ENCODE measurements at places on chromosomes 2 and 18.

DNA sequence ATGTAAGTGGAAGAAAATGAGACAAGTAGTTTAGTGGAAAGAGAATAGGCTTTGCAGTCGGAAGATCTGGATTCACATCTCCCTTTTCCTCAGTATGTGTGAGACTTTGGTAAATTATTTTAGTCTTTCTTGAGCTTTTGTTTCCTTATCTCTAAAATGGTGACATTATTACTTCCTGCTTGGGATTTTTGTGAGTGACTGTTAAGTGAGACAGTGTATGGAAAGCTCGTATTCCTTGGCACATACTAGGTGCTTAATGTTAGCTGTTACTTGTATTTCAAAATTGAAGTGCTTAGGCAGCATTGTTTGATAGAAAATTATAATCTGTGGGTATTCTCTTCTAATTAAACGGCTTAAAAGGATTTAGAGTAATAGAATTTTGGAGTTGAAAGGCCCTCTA lies 2.0 kb downstream of the ZNF638 start:
- no peak for DNase-seq

DNA sequence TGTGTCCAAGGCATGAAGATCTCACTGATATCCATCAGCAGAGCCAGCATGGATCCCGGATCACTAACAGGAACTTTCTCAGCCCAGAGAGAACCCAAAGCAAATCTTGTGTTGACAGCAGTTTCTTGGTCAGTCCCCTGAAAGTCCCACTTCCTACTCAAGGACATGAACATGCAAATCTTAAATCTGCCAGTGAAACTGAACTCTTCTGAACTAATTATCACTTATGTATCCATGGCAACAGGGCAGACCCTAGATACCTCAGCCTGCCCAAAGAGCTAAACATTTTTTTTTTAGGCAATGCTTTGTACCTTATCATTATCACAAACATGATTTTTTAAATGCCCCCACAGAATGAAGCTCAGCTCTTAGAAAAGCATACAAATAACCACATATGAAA lies 127.8 kb upstream of the DDX18 start:
- no peak for DNase-seq

GRCh38 chr2:12948961-12949353 lies 232.2 kb downstream of the TRIB2 start:
- DNase-seq: no peak

- no peak for DNase-seq
Measured at GRCh38 chr18:6728809-6729246, 688 bp upstream of the ARHGAP28 start.

DNA sequence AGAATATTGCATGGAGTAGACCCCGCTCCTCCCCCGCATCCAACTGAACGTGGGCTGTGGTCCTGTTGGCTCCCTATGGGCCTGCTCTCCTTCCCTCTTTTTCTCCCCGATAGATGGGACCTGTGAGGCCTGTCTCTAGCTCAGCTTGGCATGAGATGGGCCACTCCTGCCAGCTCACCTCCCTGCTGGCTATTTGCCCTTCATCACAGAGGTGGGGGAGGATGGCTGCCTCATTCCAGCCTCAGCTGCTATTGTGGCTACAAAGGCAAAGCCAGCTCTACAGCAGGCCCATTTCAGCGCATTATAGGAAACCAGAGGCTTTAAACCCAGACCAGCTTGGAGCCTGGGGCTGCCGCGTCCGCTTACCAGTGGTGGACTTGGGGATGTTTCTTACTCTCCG lies 313.9 kb downstream of the GBX2 start:
- no peak for DNase-seq

DNA sequence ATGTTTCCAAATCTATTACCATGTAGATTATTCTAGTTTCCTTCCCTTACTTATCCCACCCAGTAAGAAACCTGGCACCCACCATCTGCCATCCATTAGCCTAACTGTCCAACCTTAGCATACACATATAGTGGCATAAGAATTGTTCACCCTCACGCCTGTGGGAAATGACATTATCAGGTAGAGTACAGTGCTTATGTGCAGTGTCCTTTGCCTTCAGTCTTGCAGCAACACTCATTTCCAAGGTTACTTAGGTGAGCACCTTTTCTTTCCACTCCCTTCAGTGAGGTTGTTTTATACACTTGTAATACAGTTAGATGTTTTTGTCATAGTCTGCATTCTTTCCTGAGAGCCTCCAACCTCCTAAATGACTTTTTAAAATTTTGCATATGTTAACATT lies 18.1 kb downstream of the AQP12B start:
- no peak for DNase-seq

GRCh38 chr2:167293172-167293781 lies 405.0 kb downstream of the XIRP2 start:
- DNase-seq: no peak

DNA sequence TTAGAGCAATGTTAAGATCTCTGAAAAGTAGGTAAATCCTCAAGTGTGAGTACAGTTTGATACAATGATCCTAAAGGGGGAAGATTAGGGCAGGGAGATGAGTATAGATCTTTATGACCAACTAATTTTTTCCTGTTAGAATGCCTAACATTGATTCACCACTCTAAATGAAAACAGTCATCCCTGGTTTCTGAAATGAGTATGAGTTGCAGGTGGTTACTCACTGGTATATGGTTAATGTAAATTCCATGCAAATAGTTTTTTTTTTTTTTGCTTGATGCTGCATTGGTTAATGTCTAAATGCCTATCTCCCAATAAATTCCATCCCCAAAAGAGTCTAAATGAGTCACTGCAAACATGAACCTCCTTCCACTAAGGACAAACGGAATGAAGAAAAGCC lies 55.0 kb upstream of the SERPINB2 start:
- peak; percentile 88 for DNase-seq

- DNase-seq: peak; percentile 39
Measured at GRCh38 chr2:9199716-9200632, 6.6 kb upstream of the ASAP2 start.

GRCh38 chr2:190695739-190696138 lies 46.9 kb downstream of the NAB1 start:
- no peak for DNase-seq

- no peak for DNase-seq
Measured at GRCh38 chr2:20650877-20651730, at the start of gene HS1BP3. TSS of gene HS1BP3 (minus strand) at chr2:20651098. CDS start at chr2:20651063, 35 bp downstream.

- no peak for DNase-seq
Measured at GRCh38 chr2:188622601-188623260, 331.1 kb downstream of the GULP1 start.

DNA sequence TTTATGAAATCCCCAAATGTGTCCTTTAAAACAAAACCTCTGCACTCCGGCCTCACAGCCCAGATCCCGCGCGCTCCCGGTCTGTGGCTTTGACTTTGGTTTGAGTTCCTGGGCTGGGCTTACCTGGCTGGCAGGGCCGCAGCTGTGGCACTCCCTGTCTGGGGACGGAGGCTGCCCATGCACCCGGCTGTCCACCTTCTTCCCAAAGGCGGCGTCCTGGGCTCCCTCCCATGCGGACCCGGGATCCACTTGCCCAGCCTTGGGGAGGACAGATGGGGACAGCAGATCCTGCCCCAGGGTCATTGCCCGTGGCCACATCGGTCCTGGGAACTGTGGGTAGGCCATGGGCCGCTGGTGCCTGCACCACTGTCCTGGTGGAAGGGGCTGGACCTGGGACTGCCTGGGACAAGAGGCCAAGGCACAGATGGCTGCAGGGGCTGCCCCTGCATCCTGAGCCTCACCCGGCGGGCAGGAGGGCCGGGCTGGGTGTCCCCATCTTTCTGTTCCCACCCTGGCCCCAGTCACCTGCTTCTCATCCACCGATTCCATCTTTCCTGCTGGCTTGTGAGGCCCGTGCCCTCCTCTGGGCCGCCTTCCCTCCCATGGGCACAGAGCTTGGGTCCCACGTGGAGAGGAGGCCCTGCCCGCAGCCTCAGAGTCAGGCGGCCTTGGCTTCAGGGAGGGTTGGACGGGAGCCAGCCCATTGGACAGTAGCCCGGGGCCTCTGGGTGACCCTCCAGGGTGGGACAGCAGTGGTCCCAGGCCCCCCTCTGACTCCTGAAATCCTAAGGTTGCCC lies 27.7 kb downstream of the NFATC1 start:
- no peak for DNase-seq

GRCh38 chr18:24157855-24158254 lies 19.0 kb downstream of the CABYR start:
- no peak for DNase-seq

GRCh38 chr2:157337978-157338377 lies 12.4 kb upstream of the ERMN start:
- no peak for DNase-seq

- DNase-seq: no peak
Measured at GRCh38 chr2:19651466-19651865, 250.3 kb downstream of the TTC32 start.

DNA sequence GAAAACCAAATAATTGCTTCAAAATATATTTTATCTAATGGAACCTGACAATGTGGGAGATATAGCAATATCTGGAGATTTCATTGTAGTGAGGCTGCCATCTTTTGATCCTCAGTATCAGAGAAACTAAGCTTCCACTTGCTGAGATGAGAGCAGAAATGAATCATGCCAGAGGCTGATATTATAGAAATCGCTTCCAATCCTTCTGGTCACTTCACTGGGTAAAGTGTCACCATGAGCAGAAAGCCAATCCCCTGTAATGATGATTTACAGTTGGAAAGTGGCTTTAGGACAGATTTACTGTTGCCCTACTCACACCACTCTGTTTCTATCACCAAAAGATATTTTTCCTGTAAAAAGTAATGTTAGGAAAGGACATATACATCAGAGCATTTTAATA lies 365.0 kb upstream of the VRK2 start:
- no peak for DNase-seq

DNA sequence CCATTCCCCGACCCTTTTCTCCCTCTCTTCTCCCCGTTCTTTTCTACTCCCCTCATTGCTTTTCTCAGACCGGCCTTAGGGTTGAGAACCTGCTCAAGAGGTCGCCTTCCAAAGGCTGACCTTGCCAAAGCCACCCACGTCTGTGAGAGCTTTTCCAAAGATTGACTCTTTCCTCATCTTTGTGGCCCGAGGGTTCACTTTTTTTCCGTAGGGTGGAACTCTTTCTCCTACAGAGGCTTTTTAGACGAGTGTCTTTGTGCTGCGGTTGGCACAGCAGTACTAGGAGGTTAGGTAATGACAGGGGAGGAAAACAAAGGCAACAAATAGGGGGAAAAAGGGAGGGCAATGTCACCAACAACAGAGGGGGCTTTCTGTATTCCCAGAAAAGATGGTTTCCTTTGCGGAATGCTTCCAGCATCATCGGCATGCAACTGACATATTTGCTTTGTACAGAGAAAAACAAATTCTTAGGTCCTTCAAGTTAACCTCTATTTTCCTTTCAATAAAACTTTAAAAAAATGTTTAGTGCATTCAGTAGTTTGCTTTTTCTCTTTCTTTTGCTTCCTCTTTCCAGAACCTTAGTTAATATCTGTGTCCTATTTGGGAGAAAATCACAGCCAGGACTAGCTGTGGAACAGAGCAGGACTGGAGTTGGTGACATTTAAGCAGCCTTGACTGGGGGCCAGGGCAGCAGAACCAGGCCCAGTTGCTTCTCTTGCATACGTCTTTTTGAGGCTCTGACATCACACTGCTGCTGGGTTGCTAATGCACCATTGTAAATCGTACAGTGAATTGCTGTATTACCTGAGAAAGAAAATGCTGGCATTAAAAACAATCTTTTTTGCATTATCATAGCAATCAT lies 188.1 kb upstream of the FANCL start:
- DNase-seq: no peak

DNA sequence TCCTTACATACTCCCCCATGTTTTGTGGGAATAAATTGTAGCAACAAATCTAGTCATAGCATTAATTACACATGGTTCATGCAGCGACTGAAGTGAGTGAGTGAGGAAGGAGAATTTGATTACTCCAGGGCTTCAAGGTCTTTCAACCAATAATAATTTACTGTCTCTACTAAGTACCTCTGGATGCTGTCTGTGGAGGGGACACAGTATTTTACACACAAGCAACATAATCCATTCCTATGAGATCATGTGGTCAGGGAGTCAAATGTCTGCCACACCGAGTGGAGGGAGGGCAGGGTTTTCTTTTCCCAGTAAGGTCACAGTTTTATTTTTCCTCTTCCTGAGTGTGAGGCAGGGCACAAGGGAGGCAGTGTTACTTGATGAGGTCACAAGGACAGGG lies 334.7 kb upstream of the CELF4 start:
- no peak for DNase-seq

DNA sequence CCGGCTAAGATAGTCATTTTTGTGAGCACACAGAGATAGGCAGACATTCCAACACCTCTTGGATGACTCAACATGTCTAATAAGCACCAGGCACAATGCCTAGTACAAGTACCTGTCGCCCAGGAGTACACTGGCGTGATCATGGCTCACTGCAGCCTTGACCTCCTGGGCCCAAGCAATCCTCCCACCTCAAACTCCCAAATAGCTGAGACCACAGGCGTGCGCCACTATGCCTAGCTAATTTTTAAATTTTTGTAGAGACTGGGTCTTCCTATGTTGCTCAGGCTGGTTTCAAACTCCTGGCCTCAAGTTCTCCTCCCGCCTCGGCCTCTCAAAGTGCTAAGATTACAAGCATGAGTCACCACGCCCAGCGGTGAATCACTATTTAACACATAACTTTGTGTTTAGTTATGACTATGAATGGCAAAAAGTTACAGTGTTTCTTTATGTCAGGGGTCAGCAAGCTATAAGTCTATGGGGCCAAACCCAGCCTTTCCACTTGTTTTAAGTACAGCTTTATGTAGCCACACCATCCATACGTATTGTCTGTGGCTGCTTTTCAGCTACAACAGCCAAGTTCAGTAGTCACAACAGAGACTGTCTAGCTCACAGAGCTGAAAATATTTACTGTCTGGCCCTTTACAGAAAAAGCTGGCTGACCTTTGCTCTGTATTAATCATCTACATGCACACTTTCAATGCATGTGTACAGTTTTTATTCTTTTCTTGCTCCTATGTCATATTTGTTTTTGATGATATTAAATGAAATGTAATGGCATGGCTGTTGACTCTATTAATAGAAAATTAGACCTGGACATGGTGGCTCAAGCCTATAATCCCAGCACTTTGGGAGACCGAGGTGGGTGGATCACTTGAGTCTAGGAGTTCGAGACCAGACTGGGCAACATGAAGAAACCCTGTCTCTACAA lies 18.7 kb downstream of the ORC2 start:
- peak; percentile 17 for DNase-seq

DNA sequence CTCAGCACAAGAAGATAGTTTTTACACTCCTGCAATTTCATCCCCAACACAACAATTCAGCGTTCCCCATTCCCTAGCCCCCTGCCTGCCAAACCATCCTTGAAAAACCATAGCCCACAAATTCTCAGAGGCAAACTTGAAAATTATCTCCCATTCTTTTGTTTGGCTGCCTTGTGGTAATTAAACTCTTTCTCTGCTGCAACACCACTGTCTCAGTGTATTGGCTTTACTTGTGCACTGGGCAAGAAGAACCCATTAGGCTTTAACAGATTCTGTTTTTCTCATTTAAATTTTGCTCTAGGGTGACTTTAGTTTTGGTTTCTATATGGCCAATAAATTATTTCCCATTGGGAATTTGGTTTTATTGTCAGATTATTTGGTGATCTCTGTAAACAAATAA lies 23.2 kb upstream of the FTCDNL1 start:
- DNase-seq: no peak

All from BJ (cell line).